Thymus (tissue), 14 donors: ENCODE measurements at places on chromosomes 5 and 9. TPM values are rescaled to one million over a fixed set of nuclear protein-coding genes. Genes with fewer than 3 reads are reported as not detected.

DNA sequence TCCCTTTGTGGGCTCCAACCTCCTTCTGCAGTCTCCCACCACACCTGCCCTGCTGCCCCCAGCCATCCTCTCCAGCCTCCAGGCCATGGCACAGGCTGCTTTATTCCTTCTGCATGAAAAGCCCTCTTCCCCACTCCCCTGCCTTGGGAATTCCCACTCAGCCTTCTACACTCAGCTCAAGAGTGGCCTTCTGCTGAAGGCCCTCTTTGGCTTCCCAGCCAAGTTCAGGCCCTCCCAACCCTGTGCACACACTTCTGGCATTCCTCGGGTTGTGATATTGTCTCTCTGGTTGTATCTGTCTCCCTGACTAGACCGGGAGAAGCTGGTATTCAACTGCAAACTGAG lies 5.7 kb downstream of the SHB start:
- no peak for DNase-seq

GRCh38 chr9:122364117-122364782 lies 6.6 kb upstream of the PTGS1 start:
- DNase-seq: no peak

DNA sequence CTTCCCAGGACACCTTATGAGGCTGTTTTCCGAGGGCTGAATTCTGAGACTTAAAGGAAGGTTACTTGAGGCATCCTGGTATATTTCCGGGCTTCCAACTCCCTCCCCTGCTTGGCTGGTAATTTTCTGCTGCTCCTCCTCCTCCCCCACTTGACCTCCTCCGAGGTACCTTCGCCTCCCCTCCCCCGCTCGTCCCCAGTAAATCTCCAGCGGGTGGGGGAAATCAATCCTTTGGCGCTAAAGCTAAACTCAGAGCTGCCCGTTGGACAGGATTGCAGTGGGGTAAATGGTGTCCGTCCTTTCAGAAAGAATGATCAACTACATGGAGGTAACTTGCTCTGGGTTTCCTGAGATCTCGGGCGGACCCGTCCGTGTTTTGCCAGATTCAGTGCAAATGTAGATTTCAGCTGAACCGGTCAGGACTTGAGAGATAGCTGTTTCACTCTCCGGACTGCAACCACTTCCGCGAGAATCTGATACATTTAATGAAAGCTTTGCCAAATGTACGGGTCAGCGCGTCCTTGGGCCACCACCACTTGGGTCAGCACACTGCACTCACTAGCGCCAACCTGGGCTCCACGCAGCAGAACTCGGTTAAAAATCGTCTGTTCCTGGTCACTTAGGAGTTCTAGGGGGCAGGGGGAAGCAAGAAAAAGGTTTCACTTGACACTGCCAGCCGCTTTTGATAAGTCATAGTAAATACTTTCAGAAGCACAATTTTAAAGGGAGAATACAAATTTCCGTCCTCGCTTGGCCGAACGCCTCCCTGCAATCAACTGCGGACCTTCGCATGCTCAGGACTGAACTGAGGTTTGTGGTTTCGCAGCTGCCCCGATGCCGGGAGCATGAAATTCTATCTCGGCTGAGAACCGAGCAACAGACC lies 4.6 kb upstream of the ISL1 start:
- DNase-seq: no peak

CD180 gene
- total RNA-seq: 1.3 TPM

GRCh38 chr5:69404659-69405330 lies 10.1 kb upstream of the MARVELD2 start:
- no peak for DNase-seq

- no peak for DNase-seq
These were observed 13.5 kb downstream of the AFAP1L1 start for GRCh38 chr5:149285153-149285552.

- DNase-seq: no peak
These were observed 93.4 kb downstream of the DAB2IP start for GRCh38 chr9:121744687-121745395.

SAXO1 gene
- 0.09 TPM for total RNA-seq

DNA sequence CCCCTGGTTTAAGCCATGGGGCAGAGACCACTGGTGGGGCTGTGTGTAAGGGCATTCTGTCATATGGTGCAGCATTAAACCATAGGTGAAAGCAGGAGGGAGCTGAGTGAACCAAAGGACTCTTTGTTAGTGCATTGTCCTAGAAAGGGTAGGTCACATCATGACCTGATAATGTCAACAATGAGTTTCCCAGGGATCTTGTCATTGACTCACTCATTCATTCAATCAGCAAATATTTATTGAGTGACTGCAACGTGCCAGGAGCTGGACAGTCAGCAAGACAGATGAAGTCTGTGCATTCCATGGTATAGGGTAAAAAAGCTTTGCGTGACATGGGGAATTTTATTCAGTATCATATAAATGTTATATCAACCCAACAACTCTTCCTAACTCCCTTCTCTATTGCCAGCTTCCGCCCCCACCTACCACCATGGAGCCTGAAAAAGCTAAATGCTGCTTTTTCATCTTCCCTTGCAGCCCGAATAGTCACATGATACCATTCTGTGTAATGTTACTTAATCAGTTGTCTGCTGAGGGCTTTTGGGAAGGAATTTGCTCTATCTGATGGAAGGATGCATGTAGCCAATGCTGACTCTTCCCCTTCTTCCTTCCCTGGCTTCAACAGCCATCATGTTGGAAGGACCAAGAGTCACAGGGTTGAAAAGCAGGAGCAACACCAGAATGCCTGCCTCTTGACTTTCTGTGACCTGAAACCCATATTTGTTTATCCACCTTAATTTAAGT lies 11.5 kb upstream of the OTULINL start:
- no peak for DNase-seq

GRCh38 chr5:172559004-172559932 lies 81.8 kb upstream of the NEURL1B start:
- DNase-seq: no peak

DNA sequence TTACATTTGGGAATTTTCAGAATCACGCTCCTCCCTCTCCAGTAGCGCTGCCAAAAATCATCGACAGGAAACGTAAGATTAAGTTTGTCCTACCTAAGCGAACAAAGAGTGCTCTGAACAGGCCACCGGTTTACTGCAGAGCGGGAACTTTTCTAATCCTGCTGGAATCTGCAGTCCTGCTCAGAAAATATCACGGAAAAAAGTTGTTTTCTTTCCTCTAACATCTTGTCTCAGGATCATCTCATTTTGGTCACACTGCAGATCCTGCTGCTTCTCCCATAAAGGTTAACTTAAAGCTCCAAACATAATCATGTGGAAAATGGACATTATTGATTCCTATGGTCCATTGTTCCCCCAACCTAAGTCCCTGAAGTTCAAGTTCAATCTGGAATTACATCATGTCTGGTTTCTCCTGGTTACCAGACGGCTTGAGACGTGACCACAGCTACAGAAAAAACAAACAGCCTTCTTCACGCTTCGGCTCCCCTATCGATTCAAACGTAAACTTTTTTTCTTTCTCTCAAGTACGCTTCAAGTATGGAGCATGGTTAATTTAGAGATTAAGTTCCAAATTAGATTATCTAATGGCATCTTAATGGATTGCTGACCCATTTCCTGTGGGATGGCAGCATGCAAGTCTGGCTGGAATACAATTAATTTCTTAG lies 217.6 kb downstream of the NFIB start:
- DNase-seq: no peak

DNA sequence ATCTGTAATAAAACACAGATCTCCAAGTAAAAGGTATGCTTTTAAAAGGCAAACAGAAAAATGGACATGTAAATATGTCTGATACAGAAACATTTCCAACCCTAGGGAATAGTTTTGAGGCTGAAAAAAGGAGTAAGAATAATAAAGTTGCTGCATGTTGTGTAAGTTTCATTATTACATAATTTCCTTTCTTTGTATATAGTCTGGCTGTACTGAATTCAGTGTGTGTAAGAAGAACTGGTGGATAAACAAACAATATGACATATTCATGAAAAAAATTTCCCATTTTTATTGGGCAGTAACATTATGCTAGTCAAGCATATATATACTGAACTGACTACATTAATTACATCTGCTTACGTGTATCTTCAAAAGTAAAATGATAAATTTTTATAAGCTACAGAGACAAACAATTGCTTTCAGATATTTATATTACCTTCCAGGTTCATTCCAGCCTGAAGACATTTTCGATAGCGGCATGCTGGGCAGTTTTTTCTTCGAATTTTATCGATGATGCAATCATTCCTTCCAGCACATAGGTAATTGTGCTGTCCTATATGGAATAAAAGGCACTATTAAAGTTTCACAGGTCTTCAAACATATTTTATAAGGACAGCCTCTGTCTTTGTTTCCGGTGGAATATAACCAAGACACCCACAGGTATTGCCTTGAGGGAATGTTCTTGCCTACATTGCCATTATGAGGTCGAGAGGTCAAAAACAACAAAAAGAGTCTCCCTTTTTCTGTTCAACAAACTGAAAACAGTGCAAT lies 93.6 kb downstream of the NR3C1 start:
- DNase-seq: no peak

TMEM232 gene
- 2.0 TPM for total RNA-seq

GRCh38 chr9:757246-757881 lies 84.1 kb upstream of the DMRT1 start:
- no peak for DNase-seq

DNA sequence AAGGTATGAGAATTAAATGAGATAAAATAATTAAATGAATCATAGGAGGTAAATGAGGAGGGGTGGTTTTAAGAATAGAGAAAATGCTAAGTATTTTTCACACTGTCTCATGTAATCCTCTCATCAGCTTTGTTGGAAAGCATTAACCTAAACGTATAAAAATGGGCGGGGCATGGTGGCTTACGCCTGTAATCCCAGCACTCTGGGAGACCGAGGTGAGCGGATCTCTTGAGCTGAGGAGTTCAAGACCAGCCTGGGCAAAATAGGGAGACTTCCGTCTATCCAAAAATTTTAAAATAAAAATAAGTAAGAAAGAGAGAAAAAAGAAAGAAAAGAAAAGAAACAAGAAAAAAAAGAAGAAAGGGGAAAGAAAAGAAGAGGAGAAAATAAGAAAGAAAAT lies 1.9 kb upstream of the RFK start:
- no peak for DNase-seq

CENPK gene
- total RNA-seq: 44.9 TPM

SLC27A6 gene
- total RNA-seq: 4.7 TPM

- no peak for DNase-seq
These were observed 117.5 kb upstream of the ZNF366 start for GRCh38 chr5:72624641-72625236.

KIF4B gene
- total RNA-seq: 0.05 TPM

GRCh38 chr5:154288145-154288544 lies 97.6 kb downstream of the GALNT10 start:
- DNase-seq: no peak

DNA sequence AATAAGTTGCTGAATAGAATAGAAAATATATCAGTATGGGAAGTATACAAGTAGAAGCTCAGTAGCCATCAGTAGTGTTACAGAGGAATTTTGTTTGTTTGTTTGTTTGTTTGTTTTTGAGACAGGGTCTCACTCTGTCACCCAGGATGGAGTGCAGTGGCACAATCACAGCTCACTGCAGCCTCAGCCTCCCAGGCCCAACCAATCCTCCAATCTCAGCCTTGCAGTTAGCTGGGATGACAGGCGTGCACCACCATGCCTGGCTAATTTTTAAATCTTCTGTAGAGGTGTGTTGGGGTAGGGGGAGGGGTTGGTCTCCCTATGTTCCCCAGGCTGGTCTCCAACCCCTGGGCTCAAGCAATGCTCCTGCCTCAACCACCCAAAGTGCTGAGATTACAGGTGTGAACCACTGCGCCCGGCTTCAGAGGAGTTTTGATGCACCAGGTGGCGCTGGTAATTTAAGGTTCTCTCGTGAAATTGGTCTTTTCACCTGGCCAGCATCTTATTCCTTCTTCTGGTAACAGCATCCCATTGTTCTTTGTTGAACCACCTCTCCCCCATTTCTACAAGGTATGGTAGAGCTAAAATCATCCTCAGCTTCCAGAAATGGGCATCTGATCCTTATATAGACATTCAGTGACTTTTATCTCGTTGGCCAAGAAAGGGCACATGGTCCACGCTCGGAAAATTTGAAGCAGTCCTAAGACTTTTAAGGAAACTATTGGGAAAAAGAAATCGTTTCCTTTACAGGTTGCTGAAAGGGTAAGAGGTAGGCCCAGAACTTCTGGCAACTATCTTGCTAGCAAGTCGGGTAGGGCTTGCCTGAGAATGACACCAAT lies 157.1 kb downstream of the ARRDC3 start:
- DNase-seq: peak; percentile 45

HNRNPAB gene
- 86.1 TPM for total RNA-seq

DNA sequence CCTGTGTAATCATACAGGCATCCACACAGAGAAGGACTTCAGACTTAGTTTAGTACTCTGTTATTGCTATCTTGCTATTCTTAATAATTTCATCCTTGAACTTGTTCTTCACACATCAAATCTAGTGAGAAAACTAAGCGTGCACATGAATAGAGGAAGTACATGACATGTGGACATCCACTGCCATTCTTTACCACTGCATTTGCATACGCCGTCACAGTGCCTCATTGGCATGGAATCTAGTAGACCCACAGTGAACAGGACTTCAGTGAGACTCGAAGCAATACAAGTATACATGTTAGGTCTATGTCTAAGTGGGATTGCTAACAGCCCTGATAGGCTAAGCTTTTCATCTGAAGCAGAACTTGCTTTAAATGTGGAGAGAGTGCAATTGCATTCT lies 592.1 kb downstream of the TLE4 start:
- DNase-seq: no peak

DNA sequence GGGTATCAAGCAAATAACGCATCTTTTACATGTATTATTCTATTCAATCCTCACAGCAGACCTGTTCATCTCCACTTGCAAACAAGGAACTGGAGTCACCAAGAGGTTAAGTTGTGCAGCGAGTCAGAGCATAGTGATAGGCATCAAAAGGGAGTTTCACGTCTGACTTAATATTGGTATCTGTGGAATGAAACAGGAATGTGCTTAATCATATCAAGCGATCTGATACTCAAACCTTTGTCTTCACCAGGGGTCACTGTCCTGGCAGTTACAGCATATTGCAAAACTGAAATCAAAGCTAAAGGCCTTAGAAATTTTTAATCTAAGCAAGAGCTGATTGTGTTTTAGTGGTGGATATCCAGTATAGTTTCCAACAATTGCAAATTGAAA lies 271.6 kb downstream of the PLK2 start:
- no peak for DNase-seq

DNA sequence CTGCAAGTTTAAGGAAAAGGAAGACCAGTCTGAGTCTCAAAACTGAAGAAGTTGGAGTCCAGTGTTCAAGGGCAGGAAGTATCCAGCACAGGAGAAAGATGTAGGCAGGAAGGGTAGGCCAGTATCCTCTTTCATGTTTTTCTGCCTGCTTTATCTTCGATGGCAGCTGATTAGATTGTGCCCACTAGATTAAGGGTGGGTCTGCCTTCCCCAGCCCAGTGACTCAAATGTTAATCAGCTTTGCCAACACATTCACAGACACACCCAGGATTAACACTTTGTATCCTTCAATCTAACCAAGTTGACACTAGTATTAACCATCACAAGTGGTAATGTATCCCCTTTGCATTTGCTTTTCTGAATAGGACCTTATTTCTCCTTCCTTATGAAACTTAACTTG lies 535.9 kb upstream of the FTMT start:
- no peak for DNase-seq

TTC39B gene
- total RNA-seq: 10.6 TPM

GRCh38 chr9:85508616-85509015 lies 233.1 kb downstream of the AGTPBP1 start:
- no peak for DNase-seq

COX7C gene
- 711 TPM for total RNA-seq

GRCh38 chr5:16897284-16897704 lies 38.8 kb downstream of the MYO10 start:
- no peak for DNase-seq

- DNase-seq: no peak
These were observed 282.2 kb downstream of the MAN2A1 start for GRCh38 chr5:109971968-109972367.

PPIC gene
- 4.2 TPM for total RNA-seq

GRCh38 chr5:64180661-64181343 lies 15.2 kb downstream of the RNF180 start:
- no peak for DNase-seq
